ENCODE measurements at places on chromosomes 6 and 20.
A peak's percentile ranks its signal among the peaks of the same experiment; 100 is the strongest.

GRCh38 chr20:37401930-37402675 lies 56.2 kb downstream of the SRC start:
- DNase-seq = no peak

- no peak for DNase-seq
Observed at GRCh38 chr6:50818673-50819072, at the start of gene TFAP2B. TSS of gene TFAP2B (plus strand) at chr6:50818871. CDS start at chr6:50818892, 21 bp downstream.

DNA sequence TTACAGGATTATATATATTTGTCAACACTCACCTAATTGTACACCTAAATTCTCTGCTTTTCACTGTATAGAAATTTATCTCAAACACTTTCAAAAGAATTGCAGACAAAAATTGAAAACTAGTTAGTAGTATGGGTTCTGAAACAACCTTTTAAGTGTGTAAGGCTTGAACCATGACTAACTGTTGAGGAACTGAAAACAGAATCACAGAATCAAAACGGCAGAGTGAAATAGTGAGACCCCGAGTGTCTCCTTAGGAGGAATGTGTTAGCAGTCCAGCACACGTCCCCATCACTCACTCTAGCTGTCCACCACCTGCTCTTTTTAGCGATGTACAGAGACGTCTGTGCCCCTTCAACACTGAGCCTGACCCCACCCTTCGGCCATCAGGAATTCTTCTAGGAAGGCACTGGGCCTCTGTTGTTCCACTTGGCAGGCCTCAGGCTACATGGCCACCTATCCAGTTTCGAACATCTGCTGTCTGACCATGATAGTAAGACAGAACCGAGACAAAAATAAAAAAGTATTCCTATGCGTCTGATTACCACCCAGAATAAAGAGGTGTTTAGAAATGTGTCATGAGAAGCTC lies 227.4 kb downstream of the C6orf118 start:
- no peak for DNase-seq

DNA sequence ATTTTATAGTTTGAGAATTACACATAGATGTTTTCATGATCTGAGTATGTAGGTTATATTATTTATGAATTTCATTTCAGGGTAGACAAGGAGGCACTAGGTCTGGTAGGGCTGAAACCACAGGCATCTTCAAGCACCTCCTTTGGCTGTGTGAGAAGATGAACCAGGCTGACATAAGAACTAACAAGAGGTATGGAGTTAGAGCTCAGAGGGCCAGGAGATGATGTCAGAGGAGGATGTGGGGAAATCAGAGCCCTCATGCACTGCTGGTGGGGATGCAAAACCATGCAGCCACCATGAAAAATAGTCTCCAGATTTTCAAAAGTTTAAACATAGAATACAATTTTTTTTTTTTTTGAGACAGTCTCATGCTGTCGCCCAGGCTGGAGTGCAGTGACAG lies 13.6 kb upstream of the RIPOR3 start:
- no peak for DNase-seq

GRCh38 chr20:13212750-13213149 lies 8.3 kb upstream of the ISM1 start:
- peak; percentile 39 for DNase-seq

- no peak for DNase-seq
Observed at GRCh38 chr6:3137057-3137777, 18.7 kb downstream of the BPHL start.

DNA sequence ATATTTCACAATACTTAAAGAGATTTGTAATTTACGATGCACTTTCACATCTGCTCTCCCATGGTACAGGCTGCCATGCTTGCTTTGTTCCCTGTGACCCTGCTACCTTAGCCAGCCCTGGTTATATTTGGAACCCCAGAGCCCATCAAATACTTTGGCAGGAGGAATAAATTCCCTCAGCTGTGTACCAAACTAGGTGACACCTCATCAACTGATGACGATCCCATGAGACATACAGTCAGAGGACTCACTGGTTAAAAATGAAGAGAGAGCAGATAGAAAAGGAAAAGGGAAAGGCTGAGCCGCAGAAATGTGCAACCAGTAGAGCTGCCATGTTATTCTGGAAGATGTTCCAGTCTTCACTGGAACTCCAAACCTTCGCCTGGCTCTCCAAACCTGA lies 120.0 kb downstream of the SIM1 start:
- DNase-seq = no peak

DNA sequence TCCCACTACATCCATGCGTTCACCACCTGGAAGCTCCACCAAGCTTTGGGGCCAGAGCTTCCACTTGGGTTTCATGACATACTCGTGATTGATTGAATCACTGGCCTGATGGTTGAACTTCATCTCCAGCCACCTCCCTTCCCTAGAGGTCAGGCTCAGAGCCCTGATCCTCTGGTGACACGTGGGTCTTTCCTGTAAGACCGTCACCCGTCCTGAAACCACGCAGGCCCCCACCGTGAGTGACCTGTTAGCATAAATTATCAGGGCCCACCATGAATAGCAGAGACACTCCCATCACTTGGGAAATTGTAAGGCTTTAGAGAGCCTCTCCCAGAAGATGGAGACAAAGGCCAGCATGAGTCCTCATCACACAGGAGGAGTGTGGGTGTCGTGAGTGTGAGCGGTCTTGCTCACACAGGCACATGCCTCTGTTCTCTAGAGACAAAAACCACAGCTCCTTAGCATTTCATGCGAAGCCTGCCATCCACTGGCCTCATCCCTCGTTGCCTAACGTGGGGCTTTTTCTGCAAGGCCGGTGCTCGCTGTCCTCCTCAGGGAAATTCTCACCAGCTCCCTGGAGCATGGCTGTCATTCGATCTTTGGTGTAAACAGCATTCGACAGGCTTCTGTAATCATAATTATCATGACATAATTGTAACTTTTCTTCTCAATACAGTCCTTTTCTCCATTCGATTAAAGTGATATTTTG lies 65.1 kb upstream of the DUSP22 start:
- peak; percentile 61 for DNase-seq

GRCh38 chr6:26161322-26161721 lies 74.1 kb downstream of the HFE start:
- DNase-seq = no peak

GRCh38 chr20:1934156-1934555 lies 38.9 kb downstream of the SIRPA start:
- DNase-seq = no peak

- DNase-seq = no peak
Observed at GRCh38 chr20:57785720-57786119, 75.9 kb upstream of the PMEPA1 start.

DNA sequence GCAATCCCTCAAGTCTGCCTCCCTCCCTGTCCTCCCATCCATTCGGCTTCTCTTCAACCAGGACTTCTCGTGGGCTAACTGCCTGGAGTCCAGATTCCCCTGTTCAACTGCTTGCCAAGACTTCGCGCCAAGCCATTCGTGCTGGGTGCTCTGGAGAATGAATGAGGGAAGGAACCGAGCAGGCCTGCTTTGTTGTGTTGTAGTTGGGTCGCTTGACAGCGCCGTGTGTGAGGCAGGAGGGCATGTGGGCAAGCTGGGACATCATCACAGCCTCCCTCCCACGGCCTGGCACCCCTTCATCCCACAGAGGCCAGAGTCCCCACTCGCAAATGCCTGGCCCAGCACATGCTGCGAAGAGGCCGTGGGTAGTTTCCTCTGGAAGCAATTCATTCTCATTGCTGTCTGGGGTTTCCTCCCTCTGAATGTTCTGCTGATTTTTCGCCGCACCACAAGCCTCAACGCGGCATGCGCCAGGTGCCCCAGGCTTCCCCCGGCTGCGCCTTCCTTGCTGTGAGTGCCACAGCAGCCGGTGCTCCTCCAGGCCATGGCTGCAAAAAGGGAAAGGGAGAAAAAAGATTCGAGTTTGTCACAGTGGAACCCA lies 336.0 kb downstream of the QKI start:
- peak; percentile 21 for DNase-seq

DNA sequence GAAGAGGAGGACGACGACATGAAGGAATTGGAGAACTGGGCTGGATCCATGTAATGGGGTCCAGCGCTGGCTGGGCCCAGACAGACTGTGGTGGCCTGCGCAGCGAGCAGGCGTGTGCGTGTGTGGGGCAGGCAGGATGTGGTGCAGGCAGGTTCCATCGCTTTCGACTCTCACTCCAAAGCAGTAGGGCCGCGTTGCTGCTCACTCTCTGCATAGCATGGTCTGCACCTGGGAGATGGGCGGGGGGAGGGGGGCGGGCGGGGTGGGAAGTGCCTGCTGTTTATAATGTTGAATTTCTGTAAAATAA lies 42.3 kb downstream of the CHMP4B start:
- peak; percentile 58 for DNase-seq

GRCh38 chr6:148628251-148628650 lies 118.6 kb upstream of the UST start:
- DNase-seq = no peak

- DNase-seq = peak; percentile 8
Observed at GRCh38 chr20:47792021-47792618, 6.8 kb upstream of the SULF2 start.

DNA sequence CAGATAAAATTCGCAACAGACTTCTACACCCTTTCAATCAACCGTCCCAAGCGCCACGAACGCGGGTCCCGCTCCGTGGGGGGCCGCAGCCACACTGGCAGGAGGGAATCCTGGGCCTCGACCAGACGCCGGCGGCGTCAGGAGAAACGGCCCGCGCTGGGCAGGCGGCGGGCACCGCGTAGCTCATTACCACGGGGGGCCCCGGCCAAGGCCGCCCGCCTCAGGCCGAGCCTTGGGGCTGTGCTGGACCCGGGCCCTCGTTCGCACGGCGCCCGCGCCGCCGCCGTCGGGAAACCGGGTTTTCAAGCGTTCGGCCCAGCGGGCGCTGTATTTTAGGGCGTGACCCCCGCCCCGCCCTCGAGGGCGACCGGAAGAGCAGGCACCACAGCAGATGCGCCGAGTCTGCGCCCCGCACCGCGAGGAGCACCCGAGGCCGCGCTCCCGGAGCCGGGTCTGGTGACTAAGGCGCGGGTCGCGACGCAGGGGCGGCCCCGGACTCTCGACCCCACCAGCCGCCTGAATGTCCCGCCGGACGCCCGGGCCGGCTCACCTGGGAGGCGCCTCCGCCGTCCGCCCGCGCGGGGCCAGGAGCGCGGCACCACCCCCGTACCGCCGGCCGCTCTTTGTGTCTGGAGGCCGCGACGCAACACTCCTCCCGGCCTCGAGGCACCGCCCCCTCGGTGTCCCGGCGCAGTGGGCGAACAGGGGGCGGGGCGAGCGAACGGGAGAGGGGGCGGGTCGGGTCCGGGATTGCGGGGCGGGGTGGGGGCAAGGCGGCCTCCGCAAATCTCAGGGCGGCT lies at the start of gene NINL:
TSS of gene NINL (minus strand) at position 627 of the 800 bp plus-strand sequence. CDS start 58,944 bp downstream, outside the sequence.
- peak; percentile 69 for DNase-seq

GRCh38 chr20:53001498-53002301 lies 29.5 kb downstream of the TSHZ2 start:
- peak; percentile 49 for DNase-seq

DNA sequence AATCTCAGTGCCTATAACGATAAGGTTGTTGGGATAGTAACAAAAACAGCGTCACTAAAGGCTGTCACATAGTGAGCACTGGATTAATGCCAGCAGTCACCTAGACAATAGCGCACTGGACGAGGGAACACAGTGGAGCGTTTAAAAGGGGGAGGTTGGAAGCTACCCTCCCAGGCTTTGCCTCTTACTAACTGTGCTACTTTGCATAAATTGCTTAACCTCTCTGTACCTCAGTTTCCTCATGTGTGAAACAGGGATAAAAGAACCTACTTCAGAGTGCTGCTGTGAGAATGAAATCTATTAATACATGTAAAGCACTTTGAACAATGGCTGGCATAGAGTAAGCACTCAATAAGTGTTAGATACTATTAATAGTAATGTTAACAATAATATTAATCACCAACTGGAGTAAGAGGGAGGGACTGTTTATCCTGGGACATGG lies 10.5 kb downstream of the BCL2L1 start:
- DNase-seq = no peak

GRCh38 chr6:104527761-104528415 lies 331.8 kb downstream of the HACE1 start:
- peak; percentile 33 for DNase-seq

GRCh38 chr6:37819802-37820717 lies 533 bp downstream of the ZFAND3 start:
- DNase-seq = peak; percentile 69

DNA sequence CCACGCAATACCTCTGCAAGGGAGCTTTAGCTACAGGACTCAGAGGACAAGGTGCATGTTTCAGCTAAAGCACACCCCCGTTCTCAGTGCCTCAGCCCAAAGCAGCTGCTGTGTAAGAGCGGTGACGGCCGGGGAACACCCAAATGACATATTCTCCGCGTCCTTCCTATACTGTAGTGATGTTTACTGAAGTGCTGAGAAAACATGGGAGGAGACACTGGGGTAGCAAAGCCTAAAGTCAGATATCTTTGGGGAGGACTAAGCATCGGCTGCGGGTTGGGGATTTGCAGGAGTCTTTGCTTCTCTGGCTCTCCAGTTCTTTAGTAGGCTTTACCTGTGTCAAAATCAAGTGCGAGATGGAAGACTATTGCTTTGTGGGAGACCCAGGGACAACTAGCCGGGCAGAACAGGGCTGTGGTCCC lies 1.7 kb downstream of the SLC22A23 start:
- peak; percentile 68 for DNase-seq

- no peak for DNase-seq
Observed at GRCh38 chr6:148789948-148790347, 43.1 kb downstream of the UST start.

GRCh38 chr6:35470663-35471120 lies 2.5 kb downstream of the RPL10A start:
- no peak for DNase-seq

DNA sequence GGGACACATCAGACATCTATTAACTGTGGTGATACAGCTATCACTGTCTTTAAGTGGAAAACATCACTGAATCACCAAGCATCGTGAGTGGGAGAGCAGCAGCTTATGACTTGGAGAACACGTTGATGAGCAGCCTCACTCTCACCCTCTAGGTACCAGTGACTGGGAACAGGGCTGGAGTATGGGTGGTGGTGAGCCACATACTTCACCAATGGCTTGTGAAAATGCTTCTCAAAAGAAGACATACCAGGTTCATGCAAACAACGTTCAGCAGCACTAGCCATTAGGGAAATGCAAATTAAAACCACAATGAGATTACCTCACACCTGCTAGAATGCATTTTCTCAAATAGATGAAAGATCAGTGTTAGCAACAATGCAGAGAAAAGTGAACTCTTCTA lies 25.3 kb downstream of the SNX5 start:
- DNase-seq = no peak

DNA sequence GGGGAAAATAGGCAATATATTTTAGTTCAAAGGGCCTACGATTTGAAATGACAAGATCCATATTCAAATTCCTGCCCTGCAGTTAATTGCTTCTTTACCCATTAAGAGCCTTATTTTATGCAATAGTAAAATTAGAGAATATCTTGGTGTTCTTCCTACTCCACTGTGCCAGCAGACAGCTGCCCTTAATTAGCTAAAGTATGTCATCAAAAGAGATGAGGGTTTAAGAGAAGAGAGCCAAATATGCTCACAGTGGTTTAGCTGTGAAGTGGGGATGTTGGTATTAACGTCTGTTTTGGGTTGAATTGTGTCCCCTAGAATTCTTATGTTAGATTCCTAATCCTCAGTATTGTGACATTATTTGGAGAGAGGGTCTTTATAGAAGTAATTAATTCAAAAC lies 148.1 kb downstream of the MOXD1 start:
- DNase-seq = no peak
